ENCODE measurements at places on chromosomes 2 and 18.

GRCh38 chr2:105576440-105577241 is 168.1 kb upstream of the NCK2 start:
- DNase-seq, result no peak

DNA sequence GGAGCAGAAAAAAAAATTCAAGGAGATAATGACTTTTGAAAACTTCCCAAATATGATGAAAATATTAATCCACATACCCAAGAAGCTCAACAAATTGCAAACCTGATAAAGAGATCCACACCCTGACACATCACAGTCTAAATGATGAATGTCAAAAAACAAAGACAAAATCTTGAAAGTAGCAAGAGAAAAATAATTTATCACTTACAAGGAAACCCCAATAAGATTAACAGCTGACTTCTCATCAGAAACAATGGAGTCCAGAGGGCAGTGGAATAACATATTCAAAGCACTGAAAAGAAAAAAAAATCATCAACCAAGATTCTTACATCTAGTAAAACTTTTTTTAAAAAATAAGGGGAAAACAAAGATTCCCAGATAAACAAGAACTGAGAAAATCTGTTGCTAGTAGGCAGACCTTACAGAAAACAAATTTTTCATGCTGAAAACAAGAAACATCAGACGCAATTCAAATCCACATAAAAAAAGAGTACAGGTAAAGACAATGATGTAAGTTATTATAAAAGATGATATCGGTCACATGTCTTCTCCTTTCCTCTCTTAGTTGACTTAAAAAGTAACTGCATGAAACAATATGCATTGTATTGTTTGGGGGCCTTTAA is 21.3 kb downstream of the SLC66A2 start:
- DNase-seq, result no peak

- DNase-seq, result no peak
Observed at GRCh38 chr2:72994991-72995380, 76.5 kb downstream of the SFXN5 start.

- DNase-seq, result no peak
Observed at GRCh38 chr2:168119515-168120141, 127.8 kb downstream of the STK39 start.

- DNase-seq, result no peak
Observed at GRCh38 chr18:42401131-42401673, 446.2 kb downstream of the PIK3C3 start.

DNA sequence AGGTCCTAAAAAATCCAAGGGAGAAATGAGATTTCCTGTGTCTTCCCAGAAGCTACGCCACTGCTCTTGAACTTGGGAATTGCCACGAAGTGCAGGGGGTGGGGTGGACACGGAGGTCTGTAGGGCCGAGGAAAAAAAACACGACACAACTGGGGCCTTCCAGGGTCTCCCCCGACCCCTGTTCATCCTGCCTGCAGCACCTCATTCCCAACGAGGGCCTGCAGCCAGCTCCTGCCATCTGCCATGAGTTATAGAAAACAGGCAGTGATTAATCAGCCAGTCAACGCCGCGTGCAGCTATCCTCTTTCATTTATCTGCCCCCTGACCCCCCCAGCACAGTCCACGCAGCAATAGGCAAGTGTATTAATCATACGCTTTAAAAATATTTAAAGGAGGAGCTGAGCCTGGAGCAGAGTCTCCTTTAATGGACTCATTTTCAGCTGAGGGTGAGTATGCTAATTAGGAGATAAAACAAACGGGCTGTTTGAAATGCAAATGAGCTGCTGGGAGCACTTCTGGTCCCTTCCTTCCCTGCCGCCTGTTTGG is 209.9 kb downstream of the TFCP2L1 start:
- DNase-seq, result no peak

DNA sequence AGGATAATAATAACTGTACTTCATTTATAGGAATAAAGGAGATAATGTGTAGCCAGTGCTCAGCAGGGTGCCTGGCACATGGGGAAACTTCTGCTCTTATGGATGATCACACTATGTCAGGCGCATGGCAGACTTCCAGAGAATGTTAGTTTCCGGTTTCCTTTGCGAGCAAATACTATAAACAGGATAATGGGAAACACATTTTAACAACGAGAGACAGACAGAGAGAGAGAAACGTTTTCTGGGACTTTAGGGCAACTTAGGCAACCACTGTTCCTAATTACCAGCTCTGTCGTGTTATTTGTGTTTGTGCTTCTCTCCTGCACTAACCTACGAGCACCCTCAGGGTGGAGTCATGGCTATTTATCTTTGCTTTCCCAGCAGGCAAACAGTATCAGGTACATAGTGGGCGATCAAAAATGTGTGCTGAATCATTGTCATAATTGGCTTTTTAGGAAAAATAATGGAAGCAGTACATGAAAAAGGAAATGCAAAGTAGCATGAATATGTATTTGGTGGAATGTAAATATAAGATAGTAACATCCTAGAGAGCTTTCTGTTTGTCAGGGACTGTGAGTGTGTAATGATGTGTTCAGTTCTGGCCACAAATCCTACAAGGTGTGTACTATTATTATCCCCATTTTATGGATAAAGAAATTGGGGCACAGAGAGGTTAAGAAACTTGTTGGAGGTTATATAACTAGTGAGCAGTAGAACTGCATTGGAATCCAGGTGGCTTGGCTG is 36.8 kb upstream of the IGFBP2 start:
- no peak for DNase-seq
